ENCODE measurements at places on chromosomes 5 and 9. TPM values are rescaled to one million over a fixed set of nuclear protein-coding genes. Genes with fewer than 3 reads are reported as not detected.
A peak's percentile ranks its signal among the peaks of the same experiment; 100 is the strongest.

Gene SCGB3A2
- not detected for total RNA-seq

Gene ADAMTS6
- total RNA-seq = 2.7 TPM

Gene NDFIP1
- total RNA-seq = 96.0 TPM

DNA sequence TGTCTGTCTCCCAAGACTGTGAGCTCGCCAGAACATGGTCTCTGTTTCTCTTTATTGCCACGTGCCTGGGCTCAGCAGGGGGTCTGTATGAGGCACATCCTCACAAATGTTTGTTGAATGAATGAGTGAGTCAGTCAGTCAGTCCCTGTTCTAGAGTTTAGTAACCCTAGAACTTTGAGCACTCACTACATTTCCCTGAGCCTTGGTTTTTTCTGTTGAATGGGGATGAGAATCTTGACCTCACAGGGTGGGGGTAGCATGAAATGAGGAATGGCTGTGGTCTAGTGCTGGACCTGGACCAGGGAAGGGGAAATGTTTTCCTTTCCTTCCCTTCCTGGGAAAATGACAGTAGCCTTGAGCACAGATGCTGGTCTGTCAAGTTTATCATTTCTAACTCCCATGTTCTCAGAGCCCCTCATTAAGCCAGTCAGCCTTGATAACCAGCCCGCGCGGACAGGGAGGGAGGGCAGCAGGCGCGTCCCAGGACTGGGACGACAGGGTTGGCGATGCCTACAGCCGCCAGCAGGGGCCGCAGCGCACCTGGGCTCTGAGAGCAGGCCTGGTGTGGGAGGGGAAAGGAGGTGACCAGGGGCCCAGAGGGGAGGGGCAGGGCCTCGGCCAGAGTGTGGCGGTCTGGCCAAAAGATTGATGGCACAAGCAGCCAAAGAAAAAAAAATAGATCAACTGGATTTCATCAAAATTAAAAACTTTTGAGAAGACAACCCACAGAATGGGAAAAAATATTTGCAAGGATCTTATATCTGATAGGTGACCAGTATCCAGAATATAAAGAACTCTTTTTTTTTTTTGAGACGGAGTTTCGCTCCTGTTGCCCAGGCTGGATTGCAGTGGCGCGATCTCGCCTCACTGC, 24.1 kb upstream of the WNK2 start:
- H3K4me3 ChIP-seq = no peak overlapping the region
- peak; percentile 72 for DNase-seq
- no peaks in the 10 kb centered on the region for H3K36me3 ChIP-seq
- H3K4me1 ChIP-seq = peaks cover 7% of the 10 kb centered on the region

DNA sequence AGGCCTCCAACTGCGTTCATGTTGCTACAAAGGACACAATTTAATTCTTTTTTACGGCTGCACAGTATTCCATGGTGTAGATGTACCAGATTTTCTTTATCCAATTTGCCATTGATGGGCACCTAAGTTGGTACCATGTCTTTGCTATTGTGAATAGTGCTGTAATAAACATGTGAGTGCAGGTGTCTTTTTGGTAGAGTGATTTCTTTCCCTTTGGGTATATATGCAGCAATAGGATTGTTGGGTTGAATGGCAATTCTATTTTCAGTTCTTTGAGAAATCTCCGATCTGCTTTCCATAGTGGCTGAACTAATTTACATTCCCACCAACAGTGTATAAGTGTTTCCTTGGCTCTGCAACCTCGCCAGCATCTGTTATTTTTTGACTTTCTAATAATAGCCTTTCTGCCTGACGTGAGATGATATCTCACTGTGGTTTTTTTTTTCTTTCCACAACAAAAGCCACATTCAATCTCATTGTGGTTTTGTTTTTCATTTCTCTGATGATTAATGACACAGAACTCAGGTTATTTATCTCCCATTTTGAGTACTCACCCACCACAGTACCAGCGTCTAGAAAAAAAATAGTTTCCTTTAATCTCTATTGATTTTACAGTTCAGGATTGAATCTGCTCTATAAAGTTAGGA, 21.9 kb downstream of the ARRDC3 start:
- H3K4me3 ChIP-seq = no peak overlapping the region
- H3K27ac ChIP-seq = no peak overlapping the region
- no peaks in the 10 kb centered on the region for H3K4me1 ChIP-seq
- H3K27me3 ChIP-seq = peaks cover 3% of the 10 kb centered on the region

- no peaks in the 10 kb centered on the region for H3K27me3 ChIP-seq
- peaks cover 6% of the 10 kb centered on the region for H3K4me1 ChIP-seq
- DNase-seq = no peak
- H3K27ac ChIP-seq = no peak overlapping the region
- no peak overlapping the region for H3K4me3 ChIP-seq
These were observed 849.6 kb upstream of the DMAC1 start for GRCh38 chr9:8649160-8649559.

- H3K27ac ChIP-seq = no peak overlapping the region
- no peaks in the 10 kb centered on the region for H3K27me3 ChIP-seq
- no peaks in the 10 kb centered on the region for H3K36me3 ChIP-seq
- no peak for DNase-seq
These were observed 6.2 kb downstream of the EXOC3 start for GRCh38 chr5:449151-449550.

Gene PLAC8L1
- not detected for total RNA-seq

- H3K4me3 ChIP-seq = no peak overlapping the region
- no peak overlapping the region for H3K27ac ChIP-seq
- H3K36me3 ChIP-seq = no peaks in the 10 kb centered on the region
- DNase-seq = peak; percentile 26
- H3K27me3 ChIP-seq = no peaks in the 10 kb centered on the region
- no peaks in the 10 kb centered on the region for H3K4me1 ChIP-seq
These were observed 423.8 kb downstream of the SPOCK1 start for GRCh38 chr5:137075163-137075970.

Gene TLX3
- not detected for total RNA-seq

Gene WNK2
- 7.1 TPM for total RNA-seq

- no peaks in the 10 kb centered on the region for H3K4me1 ChIP-seq
- DNase-seq = no peak
- no peaks in the 10 kb centered on the region for H3K36me3 ChIP-seq
- no peak overlapping the region for H3K4me3 ChIP-seq
These were observed 217.9 kb downstream of the SPATA31D1 start for GRCh38 chr9:82206490-82206889.

DNA sequence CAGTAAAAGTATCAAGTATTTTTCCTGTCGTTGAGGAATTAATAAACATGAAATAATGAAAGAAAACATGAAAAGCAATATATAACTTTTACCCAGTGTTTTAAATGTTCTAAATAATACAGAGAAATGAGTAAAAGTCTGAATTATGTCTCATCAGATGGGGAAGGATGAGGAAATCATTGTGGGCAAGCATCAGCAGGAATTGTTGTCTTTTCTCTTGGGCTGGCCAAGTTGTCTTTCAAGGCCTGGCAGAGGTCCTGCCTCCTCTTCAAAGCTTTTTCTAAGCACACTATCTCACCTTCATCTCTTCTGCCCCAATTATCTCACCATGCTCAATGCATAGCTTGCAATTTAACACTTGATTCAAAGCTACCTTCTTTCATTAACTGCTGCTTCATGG, 41.9 kb downstream of the MOCS2 start:
- H3K27me3 ChIP-seq = no peaks in the 10 kb centered on the region
- H3K4me1 ChIP-seq = no peaks in the 10 kb centered on the region
- H3K27ac ChIP-seq = no peak overlapping the region
- no peak overlapping the region for H3K4me3 ChIP-seq

Measured in ovary (tissue), 10 donors.